Upper lobe of right lung (tissue), 1 donor: ENCODE measurements at places on chromosomes 2 and 18. TPM values are rescaled to one million over a fixed set of nuclear protein-coding genes. Genes with fewer than 3 reads are reported as not detected.
A peak's percentile ranks its signal among the peaks of the same experiment; 100 is the strongest.

Gene HMSD
- total RNA-seq, result 2.1 TPM

- H3K27ac ChIP-seq, result peak overlapping the region; percentile 24
- no peak overlapping the region for H3K4me3 ChIP-seq
- peaks cover 43% of the 10 kb centered on the region for H3K4me1 ChIP-seq
- peak; percentile 60 for DNase-seq
Observed at GRCh38 chr2:46873604-46874068, 42.0 kb downstream of the MCFD2 start.

GRCh38 chr2:140506606-140507005 lies 1624.2 kb downstream of the LRP1B start:
- no peak for DNase-seq
- no peak overlapping the region for H3K4me3 ChIP-seq
- H3K27me3 ChIP-seq, result no peaks in the 10 kb centered on the region
- H3K4me1 ChIP-seq, result no peaks in the 10 kb centered on the region
- no peak overlapping the region for H3K27ac ChIP-seq

DNA sequence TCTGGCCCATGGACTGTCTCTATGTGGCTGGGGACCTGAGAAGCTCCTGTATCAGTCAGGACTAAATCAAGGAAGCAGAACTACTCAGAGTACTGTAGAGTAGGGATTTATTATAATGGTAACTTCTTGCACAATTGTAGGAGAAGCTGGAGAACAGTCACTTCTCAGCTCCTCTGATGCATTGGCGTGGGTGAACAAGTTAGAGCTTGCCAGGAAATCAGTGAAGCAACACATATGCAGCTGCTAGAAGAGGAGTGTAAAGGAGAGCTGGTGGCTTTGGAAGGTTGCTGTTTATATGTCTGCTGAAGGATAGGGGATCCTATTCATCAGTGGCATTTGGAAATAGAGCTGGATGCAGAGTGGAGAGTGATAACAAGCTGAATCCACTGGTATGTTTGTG lies 215.5 kb upstream of the CWC22 start:
- DNase-seq, result no peak
- no peaks in the 10 kb centered on the region for H3K36me3 ChIP-seq
- no peak overlapping the region for H3K27ac ChIP-seq
- no peaks in the 10 kb centered on the region for H3K27me3 ChIP-seq
- no peak overlapping the region for H3K4me3 ChIP-seq

DNA sequence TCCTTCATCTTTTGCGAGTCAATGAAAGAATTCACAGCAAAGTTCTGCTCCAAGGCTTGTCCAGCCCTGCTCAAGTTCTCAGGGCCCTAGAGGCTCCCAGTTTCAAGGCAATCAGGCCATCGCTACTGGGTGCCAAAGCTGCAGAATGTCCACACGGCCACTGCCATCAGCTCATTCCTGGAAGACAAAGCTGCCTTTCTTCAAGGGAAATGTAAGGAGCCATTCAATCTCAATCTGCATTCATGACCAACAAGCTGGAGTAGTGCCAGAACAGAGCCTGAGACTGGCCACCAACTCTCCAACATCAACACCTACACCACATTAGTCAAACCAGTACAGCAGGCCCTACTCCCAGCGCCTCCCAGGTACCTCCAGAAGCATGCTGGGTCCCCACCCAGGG lies 202.2 kb downstream of the TCF4 start:
- H3K4me1 ChIP-seq, result peaks cover 8% of the 10 kb centered on the region
- no peak overlapping the region for H3K27ac ChIP-seq
- H3K4me3 ChIP-seq, result no peak overlapping the region

GRCh38 chr2:172085460-172086159 lies at the start of gene DLX1:
TSS of gene DLX1 (plus strand) at chr2:172085507. CDS start at chr2:172085678, 171 bp downstream.
- peak within 1 kb of the TSS; percentile 49 for H3K4me3 ChIP-seq
- H3K27ac ChIP-seq, result no peak within 1 kb of the TSS
- peaks cover 36% of the 10 kb centered on the region for H3K4me1 ChIP-seq
- no peak for DNase-seq

DNA sequence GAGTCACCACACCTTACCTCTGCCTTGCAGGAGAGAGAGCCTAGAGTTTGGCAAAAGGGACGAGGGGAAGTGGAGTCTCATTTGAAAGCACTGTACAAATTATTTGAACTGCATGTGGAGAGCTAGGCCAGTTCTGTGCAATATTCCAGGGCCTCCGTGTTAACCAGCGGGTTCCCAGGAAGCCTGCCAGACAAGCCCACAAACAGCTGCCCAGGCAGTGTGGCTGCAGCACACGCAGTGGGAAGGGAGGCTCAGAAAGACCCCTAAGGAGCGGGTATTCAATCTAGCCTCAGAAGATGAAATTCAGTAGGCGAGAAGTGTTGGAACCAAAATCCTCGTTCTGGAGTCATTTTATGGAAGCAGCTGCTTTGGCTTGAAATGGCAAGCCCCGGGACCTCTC lies 30.7 kb downstream of the CNGA3 start:
- H3K4me3 ChIP-seq, result no peak overlapping the region
- H3K4me1 ChIP-seq, result peaks cover 11% of the 10 kb centered on the region
- no peaks in the 10 kb centered on the region for H3K36me3 ChIP-seq
- no peak overlapping the region for H3K27ac ChIP-seq

DNA sequence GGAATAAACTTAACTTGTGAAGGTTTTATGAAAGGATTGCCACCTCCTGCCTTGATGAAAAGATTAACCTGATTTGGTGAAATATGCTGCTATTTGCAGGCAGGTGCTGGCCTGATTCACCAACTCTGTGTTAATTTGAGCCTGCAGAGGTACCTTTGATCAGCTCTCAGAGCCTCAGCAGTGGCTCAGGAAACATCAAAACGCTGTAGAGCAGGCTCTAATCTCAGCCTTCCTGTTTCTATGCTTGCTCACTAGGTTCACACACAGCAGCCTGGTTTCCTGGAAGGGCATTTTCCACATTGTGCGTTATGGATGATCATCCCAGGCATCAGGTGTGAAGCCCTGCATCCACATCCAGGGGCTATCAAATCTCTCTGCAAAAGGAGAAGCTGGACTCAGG lies 16.9 kb downstream of the TGIF1 start:
- H3K27ac ChIP-seq, result peak overlapping the region; percentile 14
- peaks cover 4% of the 10 kb centered on the region for H3K36me3 ChIP-seq
- no peaks in the 10 kb centered on the region for H3K27me3 ChIP-seq
- no peak overlapping the region for H3K4me3 ChIP-seq
- H3K4me1 ChIP-seq, result no peaks in the 10 kb centered on the region

DNA sequence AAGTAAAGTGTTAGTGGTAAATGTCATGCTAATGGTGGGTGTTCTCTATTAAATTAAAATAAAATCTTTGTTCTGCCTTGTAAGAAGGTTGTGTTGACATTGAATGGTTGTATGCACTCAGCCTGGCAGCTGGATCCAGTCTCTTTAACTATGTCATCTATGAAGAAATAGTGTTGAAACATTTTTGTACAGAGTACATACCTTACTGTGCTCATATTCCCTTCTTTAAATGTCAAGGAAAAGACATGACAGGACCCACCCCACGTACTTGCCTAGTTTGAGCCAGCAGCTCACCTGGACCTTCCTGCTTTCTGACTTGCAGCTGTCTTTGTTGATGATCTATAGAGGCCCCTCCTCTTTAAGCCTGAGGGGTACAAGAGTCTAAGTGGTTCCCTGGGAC lies 85.6 kb upstream of the ST3GAL5 start:
- H3K27me3 ChIP-seq, result no peaks in the 10 kb centered on the region
- no peaks in the 10 kb centered on the region for H3K36me3 ChIP-seq
- peak; percentile 16 for DNase-seq
- H3K4me1 ChIP-seq, result peaks cover 3% of the 10 kb centered on the region
- H3K4me3 ChIP-seq, result no peak overlapping the region
- H3K27ac ChIP-seq, result no peak overlapping the region

- H3K27me3 ChIP-seq, result no peaks in the 10 kb centered on the region
- H3K4me1 ChIP-seq, result peaks cover 16% of the 10 kb centered on the region
- no peaks in the 10 kb centered on the region for H3K36me3 ChIP-seq
- peak overlapping the region; percentile 42 for H3K27ac ChIP-seq
- peak overlapping the region; percentile 3 for H3K4me3 ChIP-seq
Observed at GRCh38 chr2:437756-438393, 150.0 kb upstream of the ALKAL2 start.

DNA sequence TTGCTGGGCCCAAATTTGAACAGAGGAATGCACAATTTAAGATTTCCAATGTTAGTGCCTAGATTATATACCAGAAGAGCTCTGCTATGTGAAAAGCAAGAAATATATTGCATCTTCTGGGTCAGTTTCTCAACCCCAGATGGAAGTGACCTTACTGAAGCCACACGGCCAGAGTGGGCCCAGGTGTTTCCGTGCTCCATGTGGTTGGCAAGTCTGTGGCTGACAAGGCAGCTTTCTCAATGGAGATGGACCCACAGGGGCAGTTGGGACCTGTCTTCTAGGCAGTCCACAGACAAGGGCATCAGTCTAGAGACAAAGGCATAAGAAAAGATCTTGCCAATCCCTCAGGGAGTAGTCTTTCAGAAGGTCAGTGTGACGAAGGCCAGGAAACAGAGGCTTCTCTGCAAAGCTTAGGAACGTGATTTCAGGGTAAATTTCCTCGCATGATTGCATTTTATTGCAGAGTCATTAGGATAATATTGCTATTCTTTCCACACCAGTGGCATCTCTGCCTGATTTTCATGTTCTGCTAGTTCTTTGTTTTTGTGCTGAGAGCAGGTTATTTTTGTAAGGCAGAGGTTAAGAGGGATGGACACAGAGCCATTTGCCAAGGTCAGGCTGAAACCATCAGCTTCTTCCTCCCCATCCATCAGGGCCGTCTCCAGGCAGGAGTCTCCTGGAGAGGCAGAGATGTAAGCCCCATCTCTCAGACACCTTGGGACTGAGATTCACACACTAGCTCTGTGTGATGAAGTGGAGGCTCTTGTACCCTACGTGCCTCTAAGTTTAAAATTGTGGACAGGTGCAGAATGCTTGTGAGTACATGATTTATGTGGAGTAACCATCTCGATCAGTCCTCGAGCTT lies 202.1 kb downstream of the ANKRD30B start:
- H3K4me3 ChIP-seq, result no peak overlapping the region
- H3K27ac ChIP-seq, result no peak overlapping the region
- H3K36me3 ChIP-seq, result no peaks in the 10 kb centered on the region
- H3K4me1 ChIP-seq, result no peaks in the 10 kb centered on the region
- no peaks in the 10 kb centered on the region for H3K27me3 ChIP-seq

DNA sequence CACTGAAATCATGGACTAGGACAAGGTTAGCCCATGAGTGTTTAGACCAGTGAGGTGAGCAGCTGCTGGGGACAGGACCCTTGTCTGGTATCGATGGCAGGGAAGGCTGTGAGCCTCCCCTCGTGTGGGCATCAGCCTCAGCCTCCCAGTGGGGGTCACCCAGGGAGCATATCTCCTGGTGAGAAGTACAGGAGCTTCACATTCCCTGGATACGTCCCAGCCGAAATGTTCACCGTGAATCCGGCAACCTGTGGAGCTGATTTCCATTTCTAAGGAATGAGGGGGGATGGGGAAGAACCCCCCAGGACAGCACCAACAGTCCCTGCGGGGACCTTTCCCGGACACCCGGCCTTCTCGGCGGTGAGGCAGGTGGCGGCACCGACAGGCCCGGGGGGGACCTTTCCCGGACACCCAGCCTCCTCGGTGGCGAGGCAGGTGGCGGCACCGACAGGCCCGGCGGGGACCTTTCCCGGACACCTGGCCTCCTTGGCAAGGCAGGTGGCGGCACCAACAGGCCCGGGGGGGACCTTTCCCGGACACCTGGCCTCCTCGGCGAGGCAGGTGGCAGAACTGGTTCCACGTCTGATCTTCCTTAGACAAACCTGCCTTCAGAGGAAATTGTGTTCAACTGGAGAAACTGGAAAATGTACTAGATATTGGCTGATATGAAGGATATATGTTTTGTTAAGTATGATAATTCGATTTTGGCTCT lies 21.2 kb downstream of the RTP5 start:
- H3K27me3 ChIP-seq, result no peaks in the 10 kb centered on the region
- H3K4me1 ChIP-seq, result no peaks in the 10 kb centered on the region
- no peaks in the 10 kb centered on the region for H3K36me3 ChIP-seq
- H3K4me3 ChIP-seq, result no peak overlapping the region

GRCh38 chr2:168455645-168456520 lies at the start of gene CERS6:
TSS of gene CERS6 (plus strand) at chr2:168456272. CDS start at chr2:168456449, 177 bp downstream.
- H3K4me3 ChIP-seq, result peak within 1 kb of the TSS; percentile 93
- H3K27me3 ChIP-seq, result no peaks in the 10 kb centered on the region
- peak within 1 kb of the TSS; percentile 87 for H3K27ac ChIP-seq
- peak; percentile 99 for DNase-seq
